ENCODE measurements at places on chromosomes 4 and X.

DNA sequence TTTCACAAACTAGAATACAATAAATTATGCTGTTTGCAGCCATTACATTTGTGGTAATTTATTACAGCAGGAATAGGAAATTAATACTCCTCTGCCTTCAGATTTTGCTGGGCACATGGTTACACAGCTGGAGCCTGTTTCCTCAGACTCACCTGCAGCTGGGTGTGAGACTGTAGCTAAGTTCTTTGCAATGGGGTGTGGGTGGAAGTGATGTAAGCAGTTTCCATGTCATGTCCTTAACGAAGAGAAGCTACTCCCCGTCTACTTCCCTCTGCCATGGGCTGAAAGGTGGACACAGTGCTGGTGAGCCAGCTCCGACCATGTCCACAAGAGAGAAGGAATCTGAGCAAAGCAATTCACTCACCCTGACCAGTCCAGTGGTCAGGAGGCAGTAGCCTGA is 18.2 kb downstream of the SH3KBP1 start:
- no peak overlapping the region for H3K4me3 ChIP-seq
- H3K36me3 ChIP-seq = peaks cover 1% of the 10 kb centered on the region
- peaks cover 11% of the 10 kb centered on the region for H3K4me1 ChIP-seq

- H3K27ac ChIP-seq = no peak overlapping the region
- H3K36me3 ChIP-seq = no peaks in the 10 kb centered on the region
- H3K4me3 ChIP-seq = no peak overlapping the region
- peaks cover 3% of the 10 kb centered on the region for H3K4me1 ChIP-seq
- no peak for DNase-seq
Measured at GRCh38 chr4:168451744-168452390, 28.4 kb downstream of the DDX60L start.

- no peak for DNase-seq
- H3K27ac ChIP-seq = no peak overlapping the region
- H3K4me3 ChIP-seq = no peak overlapping the region
- peaks cover under 1% of the 10 kb centered on the region for H3K4me1 ChIP-seq
- H3K27me3 ChIP-seq = no peaks in the 10 kb centered on the region
Measured at GRCh38 chr4:60683973-60684372, 516.2 kb upstream of the ADGRL3 start.

GRCh38 chr4:175246941-175247340 is 328.8 kb downstream of the ADAM29 start:
- no peak for DNase-seq
- no peaks in the 10 kb centered on the region for H3K36me3 ChIP-seq
- no peak overlapping the region for H3K4me3 ChIP-seq
- no peaks in the 10 kb centered on the region for H3K4me1 ChIP-seq
- H3K27ac ChIP-seq = no peak overlapping the region

DNA sequence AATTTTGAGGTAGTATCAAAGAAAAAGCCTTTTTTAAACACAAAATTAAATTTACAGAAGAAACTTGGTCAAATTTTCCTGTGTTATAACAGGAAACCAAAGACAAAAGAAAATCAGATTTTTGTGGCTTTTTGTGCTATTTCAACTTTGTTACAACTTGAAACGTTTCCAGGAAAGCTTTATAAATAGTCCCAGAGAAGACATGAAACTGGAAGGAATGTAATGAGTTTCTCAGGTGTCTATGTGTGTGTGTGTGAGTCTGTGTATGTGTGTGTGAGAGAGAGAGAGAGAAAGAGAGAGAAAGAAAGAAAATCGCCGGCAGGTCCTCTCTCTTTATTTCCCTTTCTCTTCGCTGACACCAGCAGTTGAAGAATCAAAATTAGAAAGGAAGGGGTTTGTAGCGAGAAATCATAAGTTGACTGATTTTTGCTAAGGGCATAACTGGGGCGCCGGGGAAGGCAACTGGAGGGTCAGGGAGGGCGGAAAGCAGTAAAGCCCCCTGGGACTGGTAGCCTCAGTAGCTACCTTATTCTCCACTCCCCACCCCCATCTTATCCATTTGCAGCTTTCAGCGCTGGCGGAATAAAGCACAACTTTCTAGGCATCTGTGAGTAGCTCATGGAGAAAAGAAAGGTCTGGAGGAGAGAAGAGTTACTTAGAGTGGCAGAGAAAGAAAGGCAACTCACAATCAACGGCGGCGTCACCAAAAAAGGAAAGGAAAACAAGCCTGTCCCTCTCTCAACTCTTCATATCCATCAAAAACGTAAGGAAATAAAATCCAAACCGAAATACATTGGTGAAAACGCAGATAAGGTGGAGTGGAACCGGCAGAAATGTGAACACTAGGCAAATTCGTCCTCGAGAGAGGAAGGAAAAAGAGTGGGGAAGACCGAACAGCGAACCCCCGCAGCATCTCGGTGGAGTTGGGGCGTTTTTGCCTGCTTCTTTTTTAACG is 1.3 kb downstream of the TMEM47 start:
- H3K27me3 ChIP-seq = peaks cover 21% of the 10 kb centered on the region
- DNase-seq = no peak
- peak overlapping the region; percentile 93 for H3K27ac ChIP-seq

DNA sequence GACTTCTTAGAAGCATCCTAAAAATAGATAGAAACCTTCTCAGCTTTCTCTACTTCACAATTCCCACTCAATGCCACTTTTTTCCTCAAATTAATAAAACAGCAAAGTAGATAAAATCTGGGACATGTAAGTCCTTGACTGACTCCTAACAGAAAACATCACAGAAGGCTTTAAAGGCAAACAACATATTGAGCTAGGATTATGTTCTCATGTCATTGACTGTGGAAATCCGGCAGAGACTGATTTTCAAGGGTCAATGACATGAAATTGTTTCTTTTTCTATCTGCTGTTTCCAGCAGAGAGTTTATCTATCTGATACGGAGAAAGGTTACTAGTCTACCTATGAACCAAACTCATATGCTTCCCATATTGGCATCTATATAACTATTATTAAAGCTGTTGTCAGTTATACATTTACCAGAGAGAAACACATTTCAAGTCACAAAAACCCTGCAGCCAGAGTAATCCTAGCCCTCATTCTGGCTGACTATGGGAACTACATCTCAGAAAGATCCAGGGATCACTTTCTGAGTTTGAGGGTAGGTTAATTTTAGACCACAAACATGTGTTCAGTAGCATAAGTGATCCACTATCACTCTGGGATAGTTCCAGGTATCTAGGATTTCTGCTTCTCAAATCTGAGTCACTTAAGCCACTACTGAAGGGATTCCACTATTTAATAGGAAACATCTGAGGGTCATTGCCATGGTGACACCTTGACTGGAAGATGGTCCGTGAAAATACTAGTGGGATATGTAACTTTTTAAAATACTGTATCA is 147.6 kb downstream of the PPP3CA start:
- no peaks in the 10 kb centered on the region for H3K27me3 ChIP-seq
- peaks cover 14% of the 10 kb centered on the region for H3K4me1 ChIP-seq
- DNase-seq = no peak
- H3K36me3 ChIP-seq = no peaks in the 10 kb centered on the region
- H3K27ac ChIP-seq = no peak overlapping the region

DNA sequence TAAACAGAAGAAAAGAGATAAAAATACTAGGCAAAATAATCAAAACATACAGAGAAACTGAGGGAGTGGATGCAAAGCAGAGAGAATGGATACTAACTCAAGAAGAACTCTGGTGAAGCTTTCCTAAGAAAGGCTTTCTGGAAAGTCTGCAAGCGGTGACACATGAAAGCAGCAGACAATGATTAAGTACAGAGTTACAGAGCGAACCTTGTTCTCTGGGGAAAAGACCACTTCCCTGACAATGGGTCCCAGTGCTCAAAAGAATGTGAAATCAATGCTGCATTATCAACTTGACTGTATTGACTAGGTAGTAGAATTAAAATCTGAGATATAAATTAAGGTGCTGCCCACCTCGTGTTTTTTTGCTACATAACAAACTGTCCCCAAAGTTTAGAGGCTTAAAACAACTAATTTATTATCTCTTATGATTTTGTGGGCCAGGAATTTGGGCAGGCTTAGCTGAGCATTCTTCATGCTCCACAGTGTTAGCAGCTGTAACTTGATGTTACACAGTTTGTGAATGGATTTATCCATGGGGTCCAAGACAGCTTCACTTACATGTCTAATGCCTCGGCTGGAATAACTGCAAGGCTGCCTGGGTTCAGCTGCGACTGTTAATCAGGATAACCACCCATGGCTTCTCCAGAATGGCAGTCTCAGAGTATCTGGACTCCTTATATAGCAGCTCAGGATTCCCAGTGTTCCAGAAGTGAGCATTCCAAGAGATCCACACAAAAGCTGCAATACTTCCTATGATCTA is 106.9 kb upstream of the INPP4B start:
- no peak for DNase-seq
- peaks cover 6% of the 10 kb centered on the region for H3K36me3 ChIP-seq

DNA sequence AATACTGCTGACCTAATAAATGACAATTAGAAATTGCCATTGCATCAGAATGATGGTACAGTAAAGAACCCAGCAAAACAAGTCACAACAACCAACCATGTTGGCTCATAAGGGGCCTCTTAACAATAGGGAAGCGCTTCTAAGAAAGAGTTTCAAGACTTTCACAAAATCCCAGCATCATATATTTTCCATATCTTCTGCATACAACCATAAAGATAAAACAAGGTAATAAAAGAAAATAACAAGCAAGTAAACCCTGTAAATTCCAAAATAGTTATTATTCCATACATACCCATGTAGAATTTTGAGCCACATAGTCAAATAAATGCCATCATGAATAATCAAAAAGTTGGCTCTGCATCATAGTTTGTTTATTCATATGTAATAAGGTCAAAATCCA is 8.2 kb downstream of the SLC10A7 start:
- no peak overlapping the region for H3K27ac ChIP-seq
- no peak for DNase-seq
- peaks cover under 1% of the 10 kb centered on the region for H3K36me3 ChIP-seq
- no peaks in the 10 kb centered on the region for H3K27me3 ChIP-seq
- peaks cover 5% of the 10 kb centered on the region for H3K4me1 ChIP-seq
- H3K4me3 ChIP-seq = no peak overlapping the region

DNA sequence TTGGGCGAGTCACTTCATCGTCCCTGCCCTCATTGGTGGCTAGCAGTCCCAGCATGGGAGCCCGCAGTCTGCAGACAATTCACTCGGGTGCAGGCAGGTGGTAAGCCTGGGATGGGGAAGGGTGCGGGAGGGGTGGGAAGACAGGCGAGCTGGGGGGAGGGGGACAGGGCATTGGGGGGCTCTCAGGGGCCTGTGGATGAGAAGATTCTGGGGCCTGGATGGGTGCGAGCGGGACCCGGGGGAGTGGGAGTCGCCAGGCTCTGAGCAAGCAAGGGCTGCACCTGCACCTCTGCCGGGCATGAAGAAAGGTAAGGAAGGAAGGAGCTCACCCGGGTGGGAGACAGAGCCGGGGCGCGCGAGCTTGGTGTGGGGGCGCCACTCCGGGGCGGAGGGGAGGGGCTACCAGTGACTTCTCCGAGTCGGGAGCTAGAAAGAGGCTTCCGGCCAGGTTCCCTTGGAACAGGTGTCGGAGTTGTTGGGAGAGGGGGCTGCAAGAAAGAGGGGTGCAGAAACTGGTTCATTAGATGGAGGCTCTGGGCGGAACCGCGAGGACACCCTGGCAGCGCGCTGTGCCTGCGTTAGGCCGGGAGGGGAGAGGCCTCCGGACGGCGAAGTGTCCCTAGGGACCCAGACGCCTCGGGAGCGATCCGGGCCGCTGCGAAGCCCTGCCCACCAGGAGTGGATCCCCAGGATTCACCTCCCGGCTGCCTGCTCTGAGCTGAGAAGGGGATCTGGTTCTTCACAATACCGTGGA is 103.4 kb upstream of the PDLIM3 start:
- H3K4me3 ChIP-seq = no peak overlapping the region
- DNase-seq = no peak
- H3K27ac ChIP-seq = no peak overlapping the region

GRCh38 chrX:147485207-147485606 is 426.5 kb upstream of the FMR1 start:
- no peaks in the 10 kb centered on the region for H3K36me3 ChIP-seq
- no peaks in the 10 kb centered on the region for H3K4me1 ChIP-seq
- H3K27me3 ChIP-seq = no peaks in the 10 kb centered on the region

DNA sequence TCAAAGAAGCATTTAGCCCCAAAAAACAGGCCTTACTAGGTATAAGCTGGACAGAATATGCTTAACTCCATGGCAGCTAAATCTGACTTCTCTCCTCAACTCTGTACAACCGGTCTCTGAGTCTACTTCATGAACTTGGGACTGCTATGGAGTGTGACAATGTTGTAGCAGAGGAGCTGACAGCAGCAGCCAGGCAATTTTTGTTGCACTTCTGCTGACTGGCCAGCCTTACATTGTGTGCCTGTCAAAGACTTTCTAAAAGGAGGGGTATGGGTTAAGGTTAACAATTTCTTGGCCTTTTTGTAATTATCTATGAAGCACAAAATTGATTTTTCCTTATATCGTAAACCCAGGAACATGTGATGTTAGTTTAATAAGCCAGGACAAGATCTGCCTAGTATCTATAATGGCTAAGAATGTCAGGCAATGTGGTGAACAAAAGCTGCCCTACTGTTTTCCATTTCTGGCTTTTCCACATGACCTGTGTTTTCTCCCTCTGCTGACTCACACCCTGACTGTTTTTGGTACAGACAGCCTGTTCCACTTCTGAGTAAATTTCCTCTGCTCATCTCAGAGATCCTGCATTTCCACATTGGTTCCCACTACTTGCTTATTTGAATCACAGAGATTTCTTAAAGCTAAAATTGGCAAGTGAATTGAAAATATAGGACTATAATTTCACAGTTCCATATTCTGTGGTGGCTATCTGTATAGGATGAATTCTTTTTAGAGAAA is 9.3 kb downstream of the NOX1 start:
- no peak overlapping the region for H3K27ac ChIP-seq
- no peaks in the 10 kb centered on the region for H3K4me1 ChIP-seq
- no peaks in the 10 kb centered on the region for H3K36me3 ChIP-seq
- no peak for DNase-seq
- H3K4me3 ChIP-seq = no peak overlapping the region

- H3K4me1 ChIP-seq = peaks cover 9% of the 10 kb centered on the region
- no peaks in the 10 kb centered on the region for H3K36me3 ChIP-seq
- no peak for DNase-seq
- no peak overlapping the region for H3K27ac ChIP-seq
- no peak overlapping the region for H3K4me3 ChIP-seq
- peaks cover 10% of the 10 kb centered on the region for H3K27me3 ChIP-seq
Measured at GRCh38 chr4:152063621-152064240, 302.9 kb upstream of the GATB start.

DNA sequence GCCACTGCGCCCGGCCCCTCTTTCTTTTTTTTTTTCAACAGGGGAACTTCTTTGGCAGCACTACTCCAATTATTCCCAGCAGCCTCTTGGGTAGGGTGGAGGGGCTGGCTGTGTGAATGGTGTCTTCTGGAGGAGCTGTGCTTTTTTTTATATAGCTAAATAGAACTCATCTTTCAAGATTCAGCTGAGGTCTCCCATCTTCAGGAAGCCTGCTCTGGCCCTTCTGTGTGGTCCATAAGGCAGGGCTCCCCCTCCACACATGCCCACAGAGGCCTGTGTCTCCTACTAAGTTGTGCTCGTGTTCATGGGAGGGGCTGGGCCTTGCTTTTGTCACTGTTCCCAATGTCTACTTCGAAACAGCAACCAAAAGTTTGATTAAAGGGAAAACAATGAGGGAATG is 116.8 kb downstream of the AFAP1 start:
- H3K4me1 ChIP-seq = peaks cover 22% of the 10 kb centered on the region
- no peak overlapping the region for H3K4me3 ChIP-seq
- H3K36me3 ChIP-seq = peaks cover 12% of the 10 kb centered on the region
- peak overlapping the region; percentile 76 for H3K27ac ChIP-seq
- no peaks in the 10 kb centered on the region for H3K27me3 ChIP-seq
- DNase-seq = no peak

- H3K36me3 ChIP-seq = no peaks in the 10 kb centered on the region
- no peak overlapping the region for H3K4me3 ChIP-seq
- H3K27me3 ChIP-seq = no peaks in the 10 kb centered on the region
- peaks cover 5% of the 10 kb centered on the region for H3K4me1 ChIP-seq
- DNase-seq = no peak
Measured at GRCh38 chr4:112184438-112184837, 39.2 kb downstream of the FAM241A start.
